ENCODE measurements at places on chromosomes 4 and X. TPM values are rescaled to one million over a fixed set of nuclear protein-coding genes. Genes with fewer than 3 reads are reported as not detected.

CXCL1 gene
- 0.86 TPM for total RNA-seq

GRCh38 chr4:166309286-166309685, 436.2 kb downstream of the TLL1 start:
- H3K27ac ChIP-seq, result no peak overlapping the region
- H3K4me3 ChIP-seq, result no peak overlapping the region
- DNase-seq, result no peak
- H3K36me3 ChIP-seq, result no peaks in the 10 kb centered on the region
- no peaks in the 10 kb centered on the region for H3K27me3 ChIP-seq
- H3K4me1 ChIP-seq, result peaks cover 5% of the 10 kb centered on the region

- DNase-seq, result no peak
- no peaks in the 10 kb centered on the region for H3K27me3 ChIP-seq
- H3K36me3 ChIP-seq, result peaks cover 97% of the 10 kb centered on the region
Observed at GRCh38 chr4:68324519-68325262, 25.2 kb downstream of the YTHDC1 start.

DNA sequence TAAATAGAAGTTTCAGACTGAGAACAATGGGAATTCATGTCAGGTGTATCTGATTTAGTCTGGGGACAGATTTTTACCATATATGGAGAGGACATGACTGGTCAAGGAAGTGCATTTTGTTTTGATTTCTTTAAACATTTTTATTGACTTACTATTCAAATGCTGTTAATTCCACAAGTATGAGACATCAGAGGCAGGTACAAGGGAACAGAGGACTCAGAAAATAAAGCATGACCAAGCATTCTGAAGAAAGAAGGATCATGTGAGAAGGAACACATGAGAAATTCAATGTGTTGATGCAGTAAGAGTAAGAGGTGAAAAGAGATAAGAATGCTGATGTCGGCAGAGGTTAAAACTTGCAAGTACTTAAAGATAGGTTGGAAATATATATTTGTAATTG, 1452.6 kb downstream of the PCDH7 start:
- H3K36me3 ChIP-seq, result no peaks in the 10 kb centered on the region
- H3K4me1 ChIP-seq, result no peaks in the 10 kb centered on the region
- H3K27me3 ChIP-seq, result no peaks in the 10 kb centered on the region
- DNase-seq, result no peak
- H3K4me3 ChIP-seq, result no peak overlapping the region

DNA sequence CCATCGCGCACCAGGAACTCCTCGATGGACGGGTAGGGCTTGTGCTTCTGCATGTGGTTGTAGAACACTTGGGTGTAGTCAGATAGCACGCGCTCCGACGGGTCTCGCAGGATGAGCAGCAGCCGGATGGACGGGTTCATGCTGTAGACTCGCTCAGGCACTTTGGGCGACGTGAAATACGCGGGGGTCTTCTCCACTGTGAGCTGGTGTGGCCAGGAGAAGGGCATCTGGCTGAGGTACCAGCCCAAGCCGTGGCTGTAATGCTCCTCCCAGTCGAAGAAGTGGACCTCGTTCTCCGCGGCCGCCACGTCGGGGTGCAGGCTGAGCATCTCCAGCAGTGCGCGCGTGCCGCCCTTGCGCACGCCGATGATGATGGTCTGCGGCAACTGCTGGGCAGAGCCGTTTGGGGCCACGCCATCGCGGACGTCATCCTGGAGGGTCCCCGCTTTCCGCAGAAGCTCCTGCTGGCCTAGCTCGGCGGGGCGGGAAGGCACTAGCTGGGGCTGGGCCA, 29.2 kb downstream of the HS3ST1 start:
- H3K27me3 ChIP-seq, result peaks cover 5% of the 10 kb centered on the region
- H3K4me1 ChIP-seq, result peaks cover 7% of the 10 kb centered on the region
- H3K36me3 ChIP-seq, result no peaks in the 10 kb centered on the region
- no peak for DNase-seq
- no peak overlapping the region for H3K4me3 ChIP-seq

GRCh38 chr4:2348786-2349185, 69.7 kb downstream of the ZFYVE28 start:
- DNase-seq, result no peak
- no peaks in the 10 kb centered on the region for H3K4me1 ChIP-seq
- no peaks in the 10 kb centered on the region for H3K27me3 ChIP-seq
- no peak overlapping the region for H3K4me3 ChIP-seq
- H3K27ac ChIP-seq, result no peak overlapping the region
- H3K36me3 ChIP-seq, result no peaks in the 10 kb centered on the region

HELT gene
- total RNA-seq, result not detected

- no peaks in the 10 kb centered on the region for H3K36me3 ChIP-seq
- no peak overlapping the region for H3K27ac ChIP-seq
- no peak overlapping the region for H3K4me3 ChIP-seq
- no peaks in the 10 kb centered on the region for H3K4me1 ChIP-seq
Observed at GRCh38 chr4:182807346-182807745, 109.8 kb downstream of the DCTD start.

DNA sequence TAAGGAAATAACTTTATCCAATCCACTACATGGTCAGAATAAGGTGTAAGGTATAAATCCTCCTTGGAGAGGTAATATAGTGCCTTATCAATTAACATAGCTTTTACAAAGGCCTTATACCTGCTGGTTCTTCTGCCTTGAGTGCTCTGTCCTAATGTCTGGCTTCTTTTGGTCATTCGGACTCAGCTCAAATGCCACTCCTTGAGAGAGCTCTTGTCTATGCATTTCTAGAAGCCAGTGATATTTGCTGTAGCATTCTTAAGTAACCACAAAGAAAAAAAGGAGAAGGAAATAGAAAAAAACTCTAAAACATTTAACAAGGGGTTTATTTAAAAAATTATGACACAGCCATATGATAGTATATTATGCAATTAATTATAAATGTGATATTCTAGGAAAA, 444.8 kb upstream of the SLIT2 start:
- H3K36me3 ChIP-seq, result no peaks in the 10 kb centered on the region
- H3K27me3 ChIP-seq, result no peaks in the 10 kb centered on the region
- H3K4me1 ChIP-seq, result peaks cover 7% of the 10 kb centered on the region
- H3K27ac ChIP-seq, result no peak overlapping the region

DNA sequence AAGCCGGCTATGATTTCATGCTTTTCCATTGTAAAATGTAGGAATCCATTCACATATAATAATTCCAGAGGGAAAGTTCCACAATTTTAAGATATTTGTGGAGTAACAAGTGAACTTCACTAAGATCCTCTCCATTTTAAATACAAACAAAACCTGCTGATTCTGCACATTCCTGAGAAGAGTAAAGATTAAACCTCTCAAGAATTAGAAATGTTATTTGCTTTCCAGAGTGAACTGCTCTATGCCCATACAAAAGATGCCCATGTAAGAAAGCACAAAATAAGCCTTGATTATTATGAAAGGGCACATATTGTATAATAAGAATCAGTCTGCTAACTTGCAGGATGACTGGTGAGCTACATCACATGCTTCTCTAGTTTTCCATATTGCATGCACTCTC, 241.5 kb downstream of the COX18 start:
- H3K27ac ChIP-seq, result no peak overlapping the region
- no peak for DNase-seq
- H3K36me3 ChIP-seq, result no peaks in the 10 kb centered on the region
- H3K4me1 ChIP-seq, result no peaks in the 10 kb centered on the region

PAGE2B gene
- total RNA-seq, result not detected

DNA sequence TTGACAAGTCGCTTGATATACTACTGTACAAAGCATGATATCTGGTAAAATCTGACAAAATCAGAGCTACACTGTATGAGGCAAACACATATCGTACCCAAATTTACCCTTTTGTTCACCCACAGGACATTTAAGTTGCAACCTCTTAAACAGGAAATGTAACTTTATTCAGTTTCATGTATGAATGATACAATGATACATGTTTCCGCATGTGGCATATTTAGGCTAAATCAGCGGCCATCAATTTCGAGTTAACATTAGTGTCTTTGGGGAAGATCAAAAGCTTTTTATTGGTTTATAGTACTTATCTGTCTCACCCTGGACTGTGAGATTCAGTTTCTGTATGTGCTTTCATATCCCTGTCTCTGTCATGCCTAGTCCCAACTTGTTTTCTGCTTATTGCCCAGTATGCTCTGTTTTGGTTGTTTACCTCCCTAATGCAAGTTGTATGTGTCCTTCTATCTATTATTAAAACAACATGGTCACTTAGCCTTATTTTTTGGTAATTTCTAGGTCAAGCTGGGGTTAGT, 97.3 kb upstream of the HPRT1 start:
- no peak overlapping the region for H3K4me3 ChIP-seq
- H3K27ac ChIP-seq, result no peak overlapping the region
- H3K27me3 ChIP-seq, result no peaks in the 10 kb centered on the region
- no peaks in the 10 kb centered on the region for H3K36me3 ChIP-seq

- no peak overlapping the region for H3K27ac ChIP-seq
- H3K27me3 ChIP-seq, result no peaks in the 10 kb centered on the region
- DNase-seq, result no peak
- H3K36me3 ChIP-seq, result no peaks in the 10 kb centered on the region
- no peak overlapping the region for H3K4me3 ChIP-seq
Observed at GRCh38 chr4:62344915-62345314, 1144.8 kb downstream of the ADGRL3 start.

GRCh38 chrX:11886745-11887144, 128.7 kb downstream of the MSL3 start:
- H3K27ac ChIP-seq, result no peak overlapping the region
- DNase-seq, result no peak
- peak overlapping the region; percentile 58 for H3K4me3 ChIP-seq
- no peaks in the 10 kb centered on the region for H3K36me3 ChIP-seq
- H3K27me3 ChIP-seq, result no peaks in the 10 kb centered on the region

GRCh38 chrX:642436-643240, 12.0 kb downstream of the SHOX start:
- H3K4me1 ChIP-seq, result no peaks in the 10 kb centered on the region
- peak; percentile 49 for DNase-seq
- peaks cover 95% of the 10 kb centered on the region for H3K27me3 ChIP-seq
- no peak overlapping the region for H3K4me3 ChIP-seq
- no peak overlapping the region for H3K27ac ChIP-seq
- H3K36me3 ChIP-seq, result no peaks in the 10 kb centered on the region

ARSJ gene
- total RNA-seq, result 0.35 TPM

DACH2 gene
- total RNA-seq, result 1.4 TPM

- H3K27me3 ChIP-seq, result no peaks in the 10 kb centered on the region
- H3K4me3 ChIP-seq, result no peak overlapping the region
- no peak overlapping the region for H3K27ac ChIP-seq
- no peak for DNase-seq
Observed at GRCh38 chr4:17715511-17715910, 65.9 kb downstream of the FAM184B start.

DNA sequence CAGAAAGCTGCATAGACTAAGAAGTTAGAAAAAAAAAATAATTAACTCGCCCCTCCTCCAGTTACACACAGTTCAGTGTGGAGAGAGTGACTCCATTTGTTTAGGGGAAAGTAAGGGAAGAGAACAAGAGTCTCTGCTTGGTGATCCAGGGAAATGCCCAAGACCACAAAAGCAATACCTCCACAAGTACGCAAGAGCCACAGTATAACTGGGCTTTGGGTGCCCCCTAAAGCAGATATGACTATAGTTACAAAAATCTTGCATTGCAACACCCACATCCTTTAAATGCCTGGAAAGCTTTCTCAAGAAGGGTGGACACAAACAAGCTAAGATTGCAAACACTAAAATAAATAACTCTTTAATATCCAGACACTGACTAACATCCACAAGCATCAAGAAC, 164.2 kb upstream of the NRK start:
- H3K36me3 ChIP-seq, result no peaks in the 10 kb centered on the region
- no peaks in the 10 kb centered on the region for H3K4me1 ChIP-seq

GRCh38 chr4:121030131-121030530, 42.2 kb downstream of the NDNF start:
- no peaks in the 10 kb centered on the region for H3K4me1 ChIP-seq
- no peak overlapping the region for H3K4me3 ChIP-seq
- no peak overlapping the region for H3K27ac ChIP-seq
- no peaks in the 10 kb centered on the region for H3K36me3 ChIP-seq
- DNase-seq, result no peak

DNA sequence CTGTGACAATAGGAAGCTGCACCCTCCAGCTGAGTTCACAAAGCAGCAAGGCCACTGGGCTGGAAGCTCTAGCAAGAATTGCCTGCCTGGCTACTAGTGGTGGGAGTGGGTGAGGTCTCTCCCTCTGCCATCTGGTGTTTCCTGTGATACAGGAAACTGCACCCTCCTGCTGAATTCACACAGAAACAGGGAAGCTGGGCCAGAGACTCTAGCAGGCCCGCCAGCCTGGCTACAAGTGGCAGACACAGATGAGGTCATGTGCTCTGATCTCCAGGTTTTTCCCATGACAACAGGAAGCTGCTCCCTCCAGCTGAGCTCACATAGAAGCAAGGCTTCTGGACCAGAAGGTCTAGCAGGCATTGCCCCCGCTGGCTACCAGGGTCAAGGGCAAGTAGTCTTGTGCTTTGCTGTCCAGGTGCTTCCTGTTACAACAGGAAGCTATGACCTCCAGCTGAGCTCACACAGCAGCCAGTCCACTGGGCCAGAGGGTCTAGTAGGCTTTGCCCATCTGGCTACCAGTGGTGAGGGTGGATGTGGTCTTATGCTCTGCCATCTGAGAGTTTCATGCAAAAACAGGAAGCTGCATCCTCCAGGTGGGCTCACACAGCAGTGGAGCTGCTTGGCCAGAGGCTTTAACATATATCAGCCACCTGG, 41.5 kb upstream of the ZXDA start:
- DNase-seq, result no peak
- H3K27ac ChIP-seq, result no peak overlapping the region
- no peaks in the 10 kb centered on the region for H3K27me3 ChIP-seq

DNA sequence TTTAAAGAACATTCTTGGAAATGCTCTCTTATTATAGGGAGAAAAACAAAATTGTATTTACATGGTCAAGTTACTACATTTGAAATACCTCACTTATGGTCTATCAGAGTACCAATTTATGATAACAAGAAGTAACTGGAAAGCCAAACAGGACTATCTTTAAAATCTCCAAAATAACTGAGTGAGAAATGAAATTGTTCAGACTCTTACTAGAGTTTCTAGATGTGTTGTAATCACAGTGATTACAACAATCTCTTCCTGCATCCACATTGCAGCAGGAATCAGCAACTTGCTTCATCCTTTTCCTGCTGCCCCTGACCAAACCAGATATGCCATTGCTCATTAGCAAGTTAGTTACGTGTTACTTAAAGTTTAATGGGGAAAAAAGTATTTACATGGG, 245.2 kb upstream of the SMIM31 start:
- no peaks in the 10 kb centered on the region for H3K36me3 ChIP-seq
- no peak for DNase-seq
- no peaks in the 10 kb centered on the region for H3K27me3 ChIP-seq
- H3K4me1 ChIP-seq, result no peaks in the 10 kb centered on the region
- no peak overlapping the region for H3K27ac ChIP-seq
- no peak overlapping the region for H3K4me3 ChIP-seq

TRIML2 gene
- 0.32 TPM for total RNA-seq
